ENCODE measurements at places on chromosomes 3 and 15.

- no peak for DNase-seq
Measured at GRCh38 chr15:91890614-91891013, 37.1 kb downstream of the SLCO3A1 start.

DNA sequence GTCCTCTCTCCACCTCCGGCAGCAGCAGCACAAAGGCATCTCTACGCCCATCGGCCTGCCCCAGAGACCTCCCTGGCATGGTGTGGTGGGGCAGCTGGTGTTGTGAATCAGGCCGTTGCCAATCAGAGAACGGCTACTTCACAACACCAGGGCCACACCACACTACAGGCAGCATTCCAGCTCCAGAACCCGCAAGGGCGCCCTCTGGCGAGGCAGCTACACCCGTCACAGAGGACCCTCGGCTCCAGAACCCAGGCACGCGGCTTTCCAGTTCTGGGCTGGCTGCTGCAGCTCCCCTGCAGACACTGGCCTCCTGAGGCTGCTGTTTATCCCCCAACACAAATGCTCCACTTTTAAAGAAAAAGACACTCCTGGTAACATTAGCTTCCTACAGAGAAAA lies 127.5 kb upstream of the TOPAZ1 start:
- no peak for DNase-seq

DNA sequence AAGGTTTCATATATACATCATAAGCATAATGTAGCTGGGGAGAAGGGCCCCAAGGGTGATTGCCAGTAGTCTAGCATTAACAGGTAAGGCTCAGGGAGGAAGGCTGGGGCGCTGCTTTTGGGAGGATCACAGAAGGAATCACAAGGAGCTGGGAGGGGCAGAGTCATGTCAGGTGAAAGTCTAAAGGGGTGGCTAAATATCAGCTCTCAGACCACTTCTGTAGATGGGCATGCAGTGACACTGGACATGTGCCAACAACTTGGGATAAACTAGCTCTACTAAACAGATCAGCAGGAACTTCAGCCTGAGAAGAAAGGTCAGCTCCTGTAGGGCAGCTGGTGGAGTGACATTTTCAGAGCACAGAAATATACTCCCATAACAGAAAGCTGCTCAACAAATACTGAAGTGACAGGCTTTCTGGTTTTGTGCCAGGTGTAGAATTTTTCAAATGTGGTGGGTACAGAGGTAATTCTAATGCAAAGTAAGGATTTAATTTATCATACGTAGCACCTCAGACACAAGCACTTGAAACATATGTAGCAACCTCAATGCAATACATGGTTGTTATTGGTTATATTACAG lies 79.4 kb downstream of the PEX5L start:
- no peak for DNase-seq

DNA sequence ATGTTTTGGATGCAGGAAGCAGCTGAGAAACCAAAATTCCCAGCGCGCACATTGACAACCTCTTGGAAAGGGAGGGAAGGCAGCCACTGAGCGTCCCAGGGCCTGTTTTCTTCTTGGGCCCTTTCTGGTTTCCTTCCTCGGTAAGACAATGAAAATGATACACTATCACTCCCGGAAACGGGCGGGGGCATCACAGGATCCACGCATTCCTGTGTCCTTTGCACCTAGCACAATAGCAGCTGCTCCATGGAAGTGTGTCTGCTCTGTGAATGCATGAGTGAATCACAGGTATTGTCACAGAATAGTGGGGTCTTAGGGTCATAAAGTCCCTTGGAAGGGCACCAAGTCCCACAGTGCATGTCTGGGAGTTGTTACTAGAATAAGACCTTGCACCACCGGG lies 6.3 kb upstream of the ITPKA start:
- no peak for DNase-seq

- no peak for DNase-seq
Measured at GRCh38 chr3:60147249-60147950, 1097.6 kb upstream of the CFAP20DC start.

GRCh38 chr3:177174607-177175170 lies 22.6 kb downstream of the TBL1XR1 start:
- DNase-seq: no peak

DNA sequence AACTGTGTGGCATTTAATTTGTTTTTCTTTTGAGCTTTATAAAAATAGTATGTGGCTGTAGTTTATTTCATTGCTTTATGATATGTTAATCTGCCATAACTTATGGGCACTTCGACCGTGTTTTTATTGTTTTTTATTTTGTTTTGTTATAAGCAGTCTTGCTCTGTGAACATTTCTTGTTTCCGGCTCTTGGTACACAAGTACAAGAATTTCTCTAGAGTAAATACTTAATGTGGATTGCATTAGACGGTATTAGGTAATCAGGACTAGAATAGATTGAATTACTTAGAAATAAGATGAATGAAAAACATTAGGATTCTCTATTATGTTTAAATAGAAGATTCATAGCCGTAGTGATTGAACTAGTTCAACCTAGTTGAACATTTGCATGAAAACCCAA lies 2.1 kb downstream of the ZFAND6 start:
- no peak for DNase-seq

DNA sequence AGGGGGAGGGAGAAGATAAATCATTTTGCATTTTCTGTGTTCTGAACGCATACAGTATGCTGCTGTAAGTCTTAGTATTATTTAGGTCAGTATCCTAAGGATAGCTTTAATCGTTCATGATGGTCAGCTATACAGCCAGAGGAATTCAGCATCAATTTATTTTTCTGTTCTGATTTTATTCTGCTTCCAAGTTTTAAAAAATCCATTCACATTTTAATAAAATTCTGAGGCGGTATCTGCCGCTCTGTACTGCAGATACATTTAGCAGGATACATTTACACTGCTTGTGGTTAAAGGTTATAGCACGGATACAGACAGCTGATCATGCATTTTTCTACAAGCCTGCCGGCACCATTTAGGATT lies 17.8 kb downstream of the ZBTB38 start:
- DNase-seq: no peak
